ENCODE measurements at places on chromosomes 16 and 17. TPM values are rescaled to one million over a fixed set of nuclear protein-coding genes. Genes with fewer than 3 reads are reported as not detected.

The LGALS9B gene
- total RNA-seq = not detected

The ABCC12 gene
- total RNA-seq = 0.94 TPM

The BCAR1 gene
- 75.8 TPM for total RNA-seq

The EMC6 gene
- 91.6 TPM for total RNA-seq

The CORO7 gene
- total RNA-seq = 5.2 TPM

The TSPOAP1 gene
- total RNA-seq = 4.1 TPM

The CPNE7 gene
- not detected for total RNA-seq

All from psoas muscle (tissue), 8 donors.